ENCODE measurements at places on chromosomes 3 and 15. TPM values are rescaled to one million over a fixed set of nuclear protein-coding genes. Genes with fewer than 3 reads are reported as not detected.

- no peak for DNase-seq
These were observed 3.3 kb downstream of the RPL35A start for GRCh38 chr3:197953325-197953724.

DNA sequence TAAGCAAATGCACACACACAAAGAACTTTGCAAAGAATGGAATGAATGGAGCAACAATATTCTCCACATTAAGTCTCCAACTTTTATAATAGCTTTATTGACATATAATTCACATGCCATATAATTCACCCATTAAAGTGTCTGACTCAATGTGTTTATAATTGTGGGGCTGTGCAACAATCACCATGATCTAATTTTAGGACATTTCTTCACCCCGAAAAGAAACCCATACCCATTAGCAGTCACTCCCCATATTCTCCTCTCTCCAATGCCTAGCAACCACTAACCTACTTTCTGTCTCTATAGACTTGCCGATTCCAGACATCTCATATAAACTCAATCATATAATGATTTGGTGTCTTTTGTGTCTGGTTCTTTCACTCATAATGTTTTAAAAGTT is 22.6 kb downstream of the VGLL4 start:
- DNase-seq, result no peak

The GOLGA8S gene
- 0.92 TPM for polyA plus RNA-seq

DNA sequence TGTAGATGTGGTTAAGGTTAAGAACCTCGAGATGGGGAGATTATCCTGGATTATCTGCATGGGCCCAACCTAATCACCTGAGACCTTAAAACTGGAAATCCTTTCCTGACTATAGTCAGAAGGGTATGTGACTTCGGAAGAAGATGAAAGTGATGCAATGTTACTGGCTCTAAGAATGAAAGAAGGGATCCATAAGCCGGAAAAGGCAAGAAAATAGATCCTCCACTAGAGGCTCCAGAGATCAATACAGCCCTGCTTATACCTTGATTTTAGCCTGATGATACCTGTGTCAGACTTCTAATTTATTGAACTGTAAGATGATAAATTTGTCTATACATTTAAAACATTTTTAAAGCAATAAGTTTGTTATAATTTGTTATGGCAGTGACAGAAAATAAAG is 21.5 kb upstream of the GASK1A start:
- DNase-seq, result no peak

GRCh38 chr3:20558161-20558560 is 372.2 kb upstream of the SGO1 start:
- no peak for DNase-seq

- DNase-seq, result peak; percentile 11
These were observed 568 bp downstream of the SENP2 start for GRCh38 chr3:185586686-185587039.

GRCh38 chr3:178669022-178669601 is 132.9 kb downstream of the KCNMB2 start:
- no peak for DNase-seq

GRCh38 chr3:165696496-165696895 is 140.7 kb downstream of the BCHE start:
- DNase-seq, result no peak

Data from forelimb muscle (tissue), 1 donor.